Effector memory CD4-positive, alpha-beta T cell (primary cell): ENCODE measurements at places on chromosomes 5 and 9.

DNA sequence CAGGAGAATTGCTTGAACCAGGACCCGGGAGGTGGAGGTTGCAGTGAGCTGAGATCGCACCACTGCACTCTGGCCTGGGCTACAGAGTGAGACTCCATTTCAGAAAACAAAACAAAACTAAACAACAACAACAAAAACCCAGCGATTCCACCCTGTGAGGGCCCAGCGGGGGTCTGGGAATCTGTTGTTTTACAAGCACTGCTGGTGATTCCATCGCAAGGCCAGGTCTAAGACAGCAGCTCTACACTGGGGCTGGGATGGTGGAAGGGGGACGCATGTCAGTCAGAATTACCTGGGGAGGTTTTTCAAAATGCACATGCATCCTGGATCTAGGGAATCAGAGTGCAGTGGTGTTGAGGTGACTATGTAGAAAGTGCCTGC is 90.9 kb downstream of the ANKRD55 start:
- DNase-seq, result no peak

GRCh38 chr9:116059466-116059865 is 94.1 kb upstream of the PAPPA start:
- no peak for DNase-seq

DNA sequence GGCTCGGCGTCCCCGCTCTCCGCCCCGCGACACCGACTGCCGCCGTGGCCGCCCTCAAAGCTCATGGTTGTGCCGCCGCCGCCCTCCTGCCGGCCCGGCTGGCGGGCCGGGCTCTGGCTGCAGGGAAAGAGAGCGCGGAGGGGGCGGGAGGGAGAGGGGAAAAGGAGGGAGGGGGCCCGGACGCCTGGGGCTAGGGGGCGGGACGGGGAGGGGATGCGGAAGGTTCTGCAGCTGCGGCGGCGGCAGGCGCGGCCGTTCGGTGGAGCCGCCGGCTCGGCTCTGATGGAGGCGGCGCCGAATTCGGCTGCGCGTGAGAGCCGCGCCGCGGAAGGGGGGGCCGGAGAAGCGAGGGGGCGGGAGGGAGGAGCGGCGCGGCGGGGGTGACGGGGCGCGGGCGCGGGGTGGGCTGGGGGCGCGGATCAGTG is at the start of gene MARCHF11:
MARCHF11 (minus strand) TSS at position 281 of the 425 bp plus-strand sequence; CDS start at position 65, 216 bp downstream.
- no peak for DNase-seq

GRCh38 chr9:111938427-111938800 is 41.8 kb downstream of the UGCG start:
- DNase-seq, result no peak

DNA sequence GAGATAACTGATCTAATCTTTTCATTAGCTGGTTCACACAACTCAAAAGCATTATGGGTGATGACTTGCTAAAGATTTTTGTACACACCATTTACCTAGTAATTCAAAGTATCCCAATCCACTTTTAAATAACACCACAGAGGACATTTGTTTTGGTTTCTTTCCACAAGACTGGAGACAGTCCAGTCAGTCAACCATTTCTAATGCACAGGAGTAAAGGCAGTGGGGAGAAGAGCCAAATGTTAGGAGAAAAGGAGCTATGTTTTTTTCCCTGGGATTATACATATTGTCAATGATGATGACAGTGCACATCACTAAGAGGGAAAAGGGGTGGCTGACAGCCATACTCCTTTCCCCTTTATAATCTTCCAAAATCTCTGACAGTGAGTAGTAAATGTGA is 240.9 kb downstream of the GABRB2 start:
- DNase-seq, result no peak

- no peak for DNase-seq
Observed at GRCh38 chr9:130498918-130499698, 54.3 kb downstream of the ASS1 start.

DNA sequence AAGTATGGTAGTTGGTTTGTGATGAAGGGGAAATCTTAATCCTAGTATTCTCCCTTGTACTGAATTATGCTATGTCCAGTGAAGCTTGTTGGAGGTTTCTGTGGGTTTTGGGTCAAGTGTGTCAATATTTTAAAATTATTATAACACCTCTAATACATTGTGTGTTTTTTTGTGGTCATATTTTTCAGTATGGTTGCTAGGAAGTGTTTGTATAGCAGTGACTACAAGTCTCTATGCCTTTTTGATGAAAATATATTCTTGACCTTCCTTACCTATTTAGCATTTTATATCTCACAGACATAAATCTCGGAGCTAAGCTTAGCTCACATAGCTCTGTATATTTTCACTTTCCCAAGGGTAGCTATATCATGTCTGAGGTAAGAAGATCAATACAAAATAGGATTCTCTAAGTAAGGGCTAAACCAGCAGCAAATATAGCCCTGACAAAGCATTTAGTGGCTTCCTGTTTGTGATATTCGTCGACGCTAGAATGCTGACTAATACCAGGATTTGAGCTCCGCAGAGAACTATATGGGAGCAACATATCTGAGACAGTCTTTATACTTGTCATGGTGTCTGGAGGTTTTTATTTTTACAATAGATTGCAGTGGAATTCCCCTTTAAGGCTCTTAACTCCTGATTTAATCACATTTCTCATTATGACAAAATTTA is 82.3 kb downstream of the MACIR start:
- no peak for DNase-seq

DNA sequence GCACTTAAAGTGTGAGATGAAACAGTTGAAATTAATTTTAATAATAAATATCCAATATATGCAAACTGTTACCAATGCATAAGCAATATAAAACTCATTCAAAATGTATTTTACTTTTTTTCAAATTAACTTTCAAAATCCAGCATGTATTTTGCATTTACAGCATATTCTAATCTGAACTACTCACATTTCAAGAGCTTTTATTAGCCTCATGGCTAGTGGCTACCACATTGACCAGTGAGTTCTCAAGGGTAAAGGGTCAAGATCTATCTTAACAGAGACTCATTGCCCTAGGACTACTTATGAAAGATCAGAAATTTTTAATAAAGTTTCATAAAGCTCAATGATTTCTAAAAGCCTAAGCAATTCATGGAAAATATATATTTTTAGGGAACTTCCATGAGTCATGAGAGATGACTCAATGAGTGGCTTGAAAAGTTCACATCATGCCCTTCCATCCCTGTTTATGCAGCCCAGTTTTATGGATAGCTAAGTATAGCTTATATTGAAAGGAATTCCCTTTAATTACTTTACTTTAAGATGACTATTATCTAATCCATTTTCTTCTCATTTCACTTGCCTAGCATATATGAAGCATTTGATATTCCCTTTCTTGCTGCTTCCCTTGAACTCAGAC is 608.6 kb downstream of the SLCO4C1 start:
- no peak for DNase-seq

DNA sequence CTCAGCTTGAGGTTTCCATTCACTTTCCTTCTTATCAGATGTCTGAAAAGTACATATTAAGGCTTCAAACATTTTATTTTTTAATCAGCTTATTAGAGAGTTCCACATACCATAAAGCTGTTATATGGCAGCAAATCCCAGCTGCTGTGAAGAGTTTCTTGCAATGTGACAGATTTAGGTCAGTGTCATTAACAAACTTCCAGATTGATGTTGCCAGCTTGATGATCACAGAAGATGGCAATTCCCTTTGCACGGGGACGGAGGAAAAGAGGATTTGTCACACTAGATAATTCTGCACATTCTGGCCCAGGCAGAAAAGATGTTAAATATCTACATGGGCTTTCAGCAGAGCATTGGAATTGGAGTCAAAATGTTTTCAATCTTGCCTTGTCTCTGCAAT is 215.8 kb downstream of the BRINP1 start:
- no peak for DNase-seq

DNA sequence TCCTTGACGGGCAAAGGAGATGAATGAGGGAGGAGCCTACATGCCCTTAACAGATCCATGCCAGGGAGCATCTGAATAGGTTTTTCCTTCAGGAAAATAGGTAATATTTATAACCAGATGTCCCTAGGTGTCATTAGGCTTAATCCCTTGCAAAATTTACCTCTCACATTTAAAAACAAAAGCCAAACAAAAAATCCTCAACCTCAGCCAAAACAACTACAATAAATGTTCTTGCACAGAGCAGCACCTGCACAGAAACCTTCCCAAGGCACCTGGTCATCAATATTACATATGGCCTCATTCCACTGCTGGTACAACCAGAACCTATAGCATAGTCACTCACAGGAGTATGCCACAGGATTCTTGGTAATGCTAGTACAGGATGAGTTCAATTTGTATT is 30.1 kb downstream of the SLC38A9 start:
- no peak for DNase-seq
